ENCODE measurements at places on chromosomes 2 and 18.

DNA sequence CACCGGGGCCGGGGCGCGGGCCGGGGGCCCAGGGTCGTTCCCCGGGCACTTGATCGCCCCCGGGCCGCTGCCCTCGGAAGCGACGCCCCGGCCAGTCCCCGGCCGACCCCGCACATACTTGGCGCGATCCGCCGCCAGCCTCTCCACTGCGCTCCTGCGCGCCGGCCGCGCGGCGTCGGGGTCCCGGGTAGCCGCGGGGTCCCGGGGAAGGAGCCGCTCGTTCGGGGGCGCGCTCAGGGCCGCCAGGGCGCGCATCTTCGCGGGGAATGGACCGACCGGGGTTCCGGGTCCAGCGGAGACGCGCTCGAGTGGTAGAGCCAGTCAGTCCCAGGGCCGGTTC lies 204 bp downstream of the FAM110C start:
- DNase-seq: no peak

DNA sequence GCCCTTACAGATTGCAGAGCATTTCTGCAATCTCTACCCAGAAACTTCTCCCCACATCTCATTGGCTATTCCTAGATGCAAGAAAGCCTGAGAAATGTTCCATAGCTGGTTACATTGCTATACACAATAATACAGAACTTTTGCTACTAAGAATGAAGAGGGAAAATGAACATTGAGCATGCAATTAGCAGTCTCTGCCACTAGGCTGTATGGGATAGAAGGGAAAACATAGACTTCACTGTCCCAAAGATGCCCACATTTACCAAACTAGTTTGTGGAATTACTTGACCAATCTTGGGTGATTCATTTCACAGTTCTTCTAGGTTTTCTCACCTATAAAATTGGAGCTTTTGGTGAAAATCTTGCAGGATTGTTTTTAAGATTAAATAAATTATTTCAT lies 265.7 kb upstream of the NT5C1B start:
- no peak for DNase-seq

DNA sequence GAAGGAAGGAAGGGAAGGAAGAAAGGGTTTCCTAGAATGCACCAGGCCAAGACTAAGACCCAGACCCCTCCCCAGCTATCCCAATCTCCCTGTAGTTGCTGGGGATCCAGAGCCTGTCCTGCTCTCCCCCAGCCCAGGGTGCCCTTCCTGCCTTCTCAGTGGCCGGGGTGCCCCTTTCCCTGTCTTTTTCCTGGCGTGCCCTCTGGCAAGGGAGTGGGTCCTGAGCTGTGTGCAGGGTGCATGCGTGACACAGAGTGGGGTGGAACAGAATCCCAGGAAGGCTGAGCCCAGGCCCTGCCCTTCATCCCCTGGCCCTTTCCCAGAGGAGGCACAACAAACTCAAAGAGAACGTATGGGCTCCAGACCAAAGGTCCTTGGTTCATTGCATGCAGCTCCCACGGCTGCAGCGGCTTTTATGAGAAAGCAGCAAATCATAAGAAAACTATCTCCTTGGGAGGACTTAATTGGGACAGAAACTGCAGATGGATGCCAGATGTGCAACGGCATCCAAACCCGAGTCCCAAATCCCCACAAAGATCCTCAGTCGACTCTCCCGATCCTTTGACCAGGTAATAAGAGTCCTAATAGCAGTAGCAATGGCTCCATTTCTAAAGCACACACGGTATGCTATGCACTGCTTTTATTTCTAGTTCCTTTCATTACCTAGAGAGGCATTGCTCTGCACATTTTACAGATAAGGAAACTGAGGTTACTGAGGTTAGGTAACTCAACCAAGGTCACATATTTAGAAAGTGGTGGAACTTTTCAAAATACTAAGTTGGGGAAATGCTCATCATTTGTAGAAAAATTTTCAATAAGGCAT lies 12.7 kb upstream of the ARID5A start:
- DNase-seq: no peak

DNA sequence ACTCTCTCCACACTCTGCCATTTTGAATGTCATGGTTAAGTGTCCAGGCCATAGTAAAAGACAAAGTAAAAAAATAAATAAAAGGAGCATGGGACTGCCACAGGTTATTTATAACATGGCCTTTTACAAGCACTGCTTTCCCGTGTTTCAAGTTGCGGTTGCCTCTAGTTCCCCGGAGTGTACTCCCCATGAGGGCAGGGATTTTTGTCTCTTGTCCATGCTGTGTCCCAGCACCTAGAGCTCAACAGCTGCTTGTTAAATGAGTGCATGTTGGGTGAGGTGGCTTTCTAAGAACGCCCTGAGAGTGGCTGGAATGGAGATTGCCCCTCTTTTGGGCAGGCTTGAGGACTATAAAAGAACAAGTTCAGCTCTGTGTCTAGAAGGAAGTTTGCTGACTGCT lies 8.4 kb downstream of the CAVIN2 start:
- no peak for DNase-seq

DNA sequence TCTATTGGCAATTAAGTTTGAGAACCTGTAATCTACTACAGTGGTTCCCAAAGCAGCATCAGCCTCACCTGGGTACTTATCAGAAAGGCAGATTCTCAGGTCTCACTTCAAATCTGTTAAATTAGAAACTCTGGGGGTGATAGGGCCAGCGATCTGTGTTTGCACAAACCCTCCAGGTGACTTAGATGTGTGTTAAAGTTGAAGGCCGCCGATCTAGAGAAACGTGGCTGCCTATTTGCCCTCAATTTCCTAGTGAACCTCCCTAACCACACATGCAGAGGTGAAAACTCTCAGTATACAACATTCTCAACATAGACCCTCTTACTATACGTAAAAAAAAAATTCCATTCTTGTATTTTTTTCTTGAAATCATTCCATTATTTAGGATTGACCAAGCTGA lies 14.2 kb downstream of the KLHL41 start:
- no peak for DNase-seq

DNA sequence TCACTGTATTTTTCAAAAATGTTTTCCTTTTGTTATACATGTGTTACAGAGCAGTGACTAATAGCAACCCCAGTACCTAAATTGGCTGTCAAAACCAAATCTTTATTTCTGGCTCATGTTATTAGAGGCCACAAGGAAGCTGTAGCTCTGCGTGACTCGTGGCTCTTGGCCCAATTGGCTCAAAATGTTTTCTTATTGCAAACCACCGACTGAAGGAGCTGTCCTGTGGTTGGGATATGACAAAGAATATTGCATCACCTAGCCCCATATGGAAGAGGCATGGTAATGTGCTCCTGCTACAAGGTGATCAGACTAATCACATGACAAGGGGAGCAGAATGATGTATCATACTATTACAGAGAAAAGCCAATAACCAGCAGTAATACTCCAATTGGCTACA lies 1058.5 kb downstream of the CBLN2 start:
- no peak for DNase-seq

DNA sequence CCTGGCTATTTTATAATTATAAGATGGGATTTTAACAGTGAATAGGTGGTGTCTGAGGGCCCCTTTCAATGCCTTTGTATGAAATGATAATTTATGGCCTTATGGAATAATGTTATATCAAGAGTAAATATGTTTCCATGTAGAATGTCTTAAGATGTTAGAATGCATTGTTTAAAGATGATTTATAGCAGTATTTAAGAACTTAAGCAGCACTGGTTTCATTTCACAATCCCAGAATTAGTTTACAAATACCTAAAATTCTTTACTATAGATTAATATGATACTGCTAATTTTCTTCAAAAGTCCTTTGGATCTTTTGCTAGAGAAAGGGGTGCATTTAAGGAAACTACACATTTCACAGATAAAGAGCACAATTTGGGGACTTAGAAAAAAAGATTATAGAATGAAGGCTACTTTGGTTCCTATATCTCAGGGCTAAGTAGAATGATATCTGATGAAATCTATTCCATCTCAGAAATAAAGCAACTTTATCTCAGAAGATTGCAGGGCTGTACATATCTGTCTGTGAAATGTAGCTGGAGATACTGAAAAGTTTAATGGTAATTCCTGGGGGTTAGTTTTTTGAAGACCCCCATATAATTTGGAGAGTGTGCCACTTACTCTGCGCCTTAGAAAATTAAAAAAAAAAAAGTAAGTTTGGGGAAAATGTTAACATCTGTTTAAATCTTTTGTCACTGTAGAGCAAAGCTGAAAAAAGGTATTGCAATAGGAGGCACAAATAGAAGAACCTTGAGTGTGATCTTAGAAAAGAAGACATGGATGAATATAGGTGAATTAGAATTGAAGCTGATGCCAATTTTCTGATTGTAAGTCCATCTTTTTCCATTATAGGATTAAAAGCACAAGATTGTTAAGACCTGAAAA lies 123.4 kb downstream of the GULP1 start:
- no peak for DNase-seq

- no peak for DNase-seq
Measured at GRCh38 chr2:172893671-172894070, 158.0 kb downstream of the RAPGEF4 start.

- no peak for DNase-seq
Measured at GRCh38 chr18:73318739-73319479, 451.1 kb upstream of the NETO1 start.

- DNase-seq: no peak
Measured at GRCh38 chr18:67514901-67515540, 1.5 kb downstream of the DSEL start.

- no peak for DNase-seq
Measured at GRCh38 chr2:65061910-65062339, 5.7 kb downstream of the CEP68 start.

DNA sequence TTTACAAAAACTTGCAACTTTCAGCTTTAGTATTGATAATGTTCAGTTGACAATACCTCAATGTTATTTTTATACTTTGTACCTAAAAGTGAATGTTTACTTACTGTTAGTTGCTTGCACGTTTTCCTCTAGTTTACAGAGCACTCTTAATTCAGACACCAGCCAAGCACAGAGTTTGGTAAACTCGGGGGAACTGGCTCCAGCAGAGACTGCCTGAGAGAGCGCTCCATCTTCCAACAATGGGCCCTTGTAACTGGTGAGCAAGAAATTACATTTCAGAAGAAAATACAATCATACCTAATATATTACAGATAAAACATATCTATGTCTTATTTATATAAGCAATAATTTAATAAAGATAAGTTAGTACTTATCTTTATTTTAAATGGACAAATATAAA lies 3.7 kb downstream of the FAM98A start:
- DNase-seq: no peak

DNA sequence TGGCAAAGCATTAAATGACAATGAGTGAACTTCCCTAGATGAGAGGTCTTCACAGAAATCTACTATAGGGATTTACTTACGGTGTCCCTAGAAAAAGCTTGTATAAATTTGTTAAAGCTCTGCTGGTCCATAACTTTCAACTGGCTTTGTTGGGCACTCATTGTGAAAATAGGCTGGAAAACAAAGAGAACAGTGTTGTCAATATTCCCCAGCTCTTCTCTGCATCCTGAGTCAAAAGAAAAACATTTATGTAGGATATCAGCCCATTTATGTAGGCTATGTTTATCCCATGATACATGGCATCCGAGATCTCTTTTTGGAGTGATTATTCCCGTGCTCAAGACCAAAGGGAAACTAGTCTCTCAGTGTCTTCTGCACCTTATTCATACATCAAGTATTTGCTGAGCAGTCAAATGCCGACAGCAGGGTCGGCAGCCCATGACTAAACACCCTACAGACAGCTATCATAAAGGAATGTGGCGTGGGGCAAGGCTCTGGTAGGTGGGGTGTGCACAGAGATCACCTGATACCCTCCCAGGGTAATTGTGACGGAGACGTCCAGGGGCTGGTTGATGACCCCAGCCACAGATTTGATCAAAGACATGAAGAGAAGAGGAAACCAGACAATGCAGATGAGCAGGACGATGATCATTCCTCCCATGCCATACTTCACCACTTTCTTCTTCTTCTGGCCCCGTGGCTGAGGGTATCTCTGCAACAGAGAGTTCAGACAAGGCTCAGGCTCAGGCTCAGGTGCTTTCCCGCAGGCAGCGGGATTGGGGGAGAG lies 155.9 kb downstream of the NAPG start:
- no peak for DNase-seq

DNA sequence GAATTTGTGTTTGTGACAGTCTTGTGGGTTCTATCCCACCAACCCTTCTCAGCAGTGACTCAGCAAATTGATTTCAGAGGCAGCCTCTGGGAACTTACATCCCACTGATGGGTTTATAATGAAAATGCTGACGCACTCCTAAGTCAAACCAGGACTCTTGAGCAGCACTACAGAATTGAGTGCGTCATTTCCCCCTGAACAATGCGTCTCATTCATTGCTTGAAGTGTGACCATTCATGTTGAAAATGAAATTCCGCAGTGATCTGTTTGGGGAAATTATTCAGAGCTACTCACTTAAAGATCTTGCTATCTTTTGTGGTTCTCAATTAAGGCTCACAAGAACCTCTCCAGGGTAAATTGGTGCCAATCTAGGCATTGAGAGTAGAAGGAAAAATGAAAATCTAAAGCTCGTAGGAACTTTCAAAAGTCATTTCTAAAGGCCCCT lies 417.7 kb upstream of the SLC14A2 start:
- no peak for DNase-seq

DNA sequence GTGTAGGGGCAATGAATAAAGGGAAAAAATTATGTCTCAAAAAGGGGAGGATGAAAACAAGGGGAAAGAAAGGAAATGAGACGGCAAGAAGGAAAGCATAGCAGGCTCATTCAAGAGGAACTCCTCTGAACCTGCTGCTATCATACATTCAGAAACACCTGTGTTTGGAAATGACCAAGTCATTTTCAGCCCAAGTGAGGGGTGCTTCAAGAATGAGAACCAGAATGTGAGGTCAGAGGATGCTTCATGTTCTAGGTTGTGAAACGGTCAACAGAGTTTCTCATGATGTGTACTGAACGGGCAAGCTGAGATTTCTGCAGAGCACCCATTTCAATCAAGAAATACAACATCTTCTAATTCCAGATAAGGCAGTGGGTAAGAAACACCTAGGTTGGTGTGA lies 1367.2 kb upstream of the CELF4 start:
- DNase-seq: no peak

DNA sequence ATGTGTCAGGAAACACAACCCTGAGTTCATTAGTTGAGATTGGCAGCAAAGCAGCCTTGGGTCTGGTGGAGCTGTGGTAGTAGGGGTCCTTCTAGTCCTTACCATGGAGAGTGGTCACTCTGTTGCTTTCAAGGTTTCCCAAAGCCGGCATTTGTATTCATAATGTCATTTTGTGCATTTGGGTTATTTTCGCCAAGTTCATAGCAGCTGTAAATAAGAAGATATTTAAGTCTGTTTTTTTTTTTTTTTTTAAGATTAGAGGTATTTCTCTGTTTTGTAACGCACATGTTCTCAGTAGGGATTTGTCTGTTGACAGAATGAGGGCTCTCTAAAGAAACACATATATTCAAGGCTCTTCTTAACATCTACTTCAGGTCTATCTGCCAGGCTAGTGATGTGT lies 114.1 kb downstream of the PRPF40A start:
- DNase-seq: no peak

DNA sequence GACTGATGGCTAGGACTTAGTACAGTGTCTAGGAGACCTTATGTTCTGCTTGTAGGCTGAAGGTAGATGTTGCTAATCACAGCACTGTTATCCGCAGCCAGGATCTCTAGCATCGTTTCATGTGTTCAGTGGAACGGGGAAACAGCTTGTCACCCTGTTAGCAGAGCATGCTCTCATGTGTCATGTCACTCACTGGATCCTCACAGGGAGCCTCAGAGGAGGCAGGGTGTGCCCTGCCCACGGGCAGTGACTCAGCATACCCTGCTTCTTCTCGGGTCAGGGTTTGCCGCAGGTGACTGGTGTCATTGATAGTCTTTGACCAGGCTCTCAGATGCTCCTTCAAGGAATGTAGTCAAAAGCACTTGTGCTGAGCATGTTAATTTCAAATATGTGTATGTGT lies 44.4 kb downstream of the RPIA start:
- DNase-seq: no peak

Measured in NT2/D1 (cell line).